ENCODE measurements at places on chromosomes 1 and 21. TPM values are rescaled to one million over a fixed set of nuclear protein-coding genes. Genes with fewer than 3 reads are reported as not detected.

PEA15 gene
- 63.4 TPM for total RNA-seq

TDRD5 gene
- not detected for total RNA-seq

- DNase-seq = no peak
- H3K4me1 ChIP-seq = no peaks in the 10 kb centered on the region
- no peak overlapping the region for H3K4me3 ChIP-seq
- no peaks in the 10 kb centered on the region for H3K27me3 ChIP-seq
- no peak overlapping the region for H3K27ac ChIP-seq
Measured at GRCh38 chr1:36843027-36843426, 191.3 kb downstream of the GRIK3 start.

KLHDC9 gene
- 0.39 TPM for total RNA-seq

PRR9 gene
- not detected for total RNA-seq

- H3K27ac ChIP-seq = no peak overlapping the region
- peak; percentile 66 for DNase-seq
- H3K4me1 ChIP-seq = no peaks in the 10 kb centered on the region
- H3K27me3 ChIP-seq = peaks cover 11% of the 10 kb centered on the region
- H3K4me3 ChIP-seq = no peak overlapping the region
Measured at GRCh38 chr21:39715804-39716397, 29.1 kb upstream of the IGSF5 start.

DNA sequence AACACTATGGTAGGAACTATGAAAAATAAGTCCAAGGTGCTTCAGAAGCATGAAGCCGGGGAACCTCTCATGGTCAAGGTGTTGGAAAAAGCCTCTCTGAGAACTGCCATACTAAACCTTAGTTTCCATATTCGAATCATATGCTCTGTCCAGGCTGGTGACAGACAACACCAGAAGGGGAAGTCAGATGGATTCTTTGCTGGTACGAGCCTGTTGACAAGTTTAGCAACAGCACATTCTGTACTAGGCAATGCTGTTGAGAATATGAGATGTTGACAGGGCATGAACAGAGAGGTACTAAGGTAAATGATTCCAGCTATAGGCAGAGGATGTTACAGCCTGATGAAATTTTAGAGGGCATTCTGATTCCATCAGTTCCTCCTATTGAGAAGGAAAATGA is 461.3 kb upstream of the ZRANB2 start:
- H3K4me3 ChIP-seq = no peak overlapping the region
- DNase-seq = no peak
- no peaks in the 10 kb centered on the region for H3K27me3 ChIP-seq
- no peak overlapping the region for H3K27ac ChIP-seq
- H3K36me3 ChIP-seq = no peaks in the 10 kb centered on the region

HLX gene
- 0.23 TPM for total RNA-seq

GRCh38 chr1:234396871-234397270 is 23.6 kb downstream of the COA6 start:
- H3K27ac ChIP-seq = peak overlapping the region; percentile 67
- H3K36me3 ChIP-seq = peaks cover 29% of the 10 kb centered on the region
- peaks cover 40% of the 10 kb centered on the region for H3K4me1 ChIP-seq
- DNase-seq = no peak
- H3K27me3 ChIP-seq = no peaks in the 10 kb centered on the region
- H3K4me3 ChIP-seq = no peak overlapping the region

- H3K4me3 ChIP-seq = no peak overlapping the region
- H3K27me3 ChIP-seq = peaks cover 4% of the 10 kb centered on the region
- H3K27ac ChIP-seq = no peak overlapping the region
- no peaks in the 10 kb centered on the region for H3K4me1 ChIP-seq
- no peaks in the 10 kb centered on the region for H3K36me3 ChIP-seq
- DNase-seq = no peak
Measured at GRCh38 chr1:227357171-227357926, 39.1 kb upstream of the CDC42BPA start.

- H3K27ac ChIP-seq = no peak overlapping the region
- DNase-seq = no peak
- no peak overlapping the region for H3K4me3 ChIP-seq
- H3K36me3 ChIP-seq = no peaks in the 10 kb centered on the region
- no peaks in the 10 kb centered on the region for H3K27me3 ChIP-seq
Measured at GRCh38 chr1:35860696-35861095, 22.3 kb upstream of the AGO1 start.

PLA2G2A gene
- total RNA-seq = not detected

MSH4 gene
- 0.21 TPM for total RNA-seq

GRCh38 chr1:237042526-237042891 is 525 bp downstream of the RYR2 start:
- H3K27me3 ChIP-seq = peaks cover 44% of the 10 kb centered on the region
- no peaks in the 10 kb centered on the region for H3K36me3 ChIP-seq
- H3K27ac ChIP-seq = no peak overlapping the region
- no peak for DNase-seq
- no peak overlapping the region for H3K4me3 ChIP-seq
- H3K4me1 ChIP-seq = peaks cover 16% of the 10 kb centered on the region

CCDC17 gene
- 1.0 TPM for total RNA-seq

DNA sequence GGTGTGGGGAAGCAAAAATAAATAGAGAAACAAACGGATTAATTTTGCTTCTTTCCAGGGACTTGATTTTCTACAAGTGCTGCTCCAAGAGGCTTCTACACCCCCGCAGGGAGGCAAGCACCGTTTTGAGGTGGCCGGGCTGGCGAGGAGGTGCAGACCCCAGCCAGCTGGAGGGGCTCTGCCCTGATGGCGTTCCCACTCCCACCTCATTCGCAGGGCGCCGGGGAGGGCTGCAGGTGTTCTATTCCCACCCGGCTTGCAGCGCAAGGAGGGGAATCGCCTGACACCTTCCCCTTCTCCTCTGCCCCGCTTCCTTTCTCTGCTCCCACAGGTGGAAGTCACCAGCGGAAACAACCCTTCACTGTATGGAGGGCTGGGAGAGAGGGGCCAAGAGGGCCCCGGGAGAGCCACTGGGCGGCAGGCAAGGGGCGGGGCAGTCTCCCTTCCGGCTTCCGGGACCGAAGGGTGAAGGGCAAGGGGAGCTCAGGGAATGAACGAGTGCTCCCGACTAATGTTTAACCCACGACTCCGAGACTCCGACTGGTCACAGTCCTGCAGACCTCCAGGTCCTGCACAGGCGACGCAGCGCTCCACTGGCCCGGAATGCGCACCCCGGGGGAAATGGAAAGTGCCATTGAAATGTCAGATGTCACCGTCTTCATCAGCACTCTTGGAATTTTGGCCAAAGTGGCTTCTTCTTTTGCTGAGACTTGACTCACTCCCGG is 29.1 kb downstream of the TEX35 start:
- no peaks in the 10 kb centered on the region for H3K27me3 ChIP-seq
- peak; percentile 64 for DNase-seq
- H3K27ac ChIP-seq = peak overlapping the region; percentile 85
- H3K4me3 ChIP-seq = peak overlapping the region; percentile 84

GRCh38 chr1:33606272-33606671 is 133.8 kb downstream of the ZSCAN20 start:
- H3K36me3 ChIP-seq = no peaks in the 10 kb centered on the region
- H3K4me3 ChIP-seq = no peak overlapping the region
- H3K27me3 ChIP-seq = peaks cover 3% of the 10 kb centered on the region
- no peak for DNase-seq
- H3K4me1 ChIP-seq = no peaks in the 10 kb centered on the region

DNA sequence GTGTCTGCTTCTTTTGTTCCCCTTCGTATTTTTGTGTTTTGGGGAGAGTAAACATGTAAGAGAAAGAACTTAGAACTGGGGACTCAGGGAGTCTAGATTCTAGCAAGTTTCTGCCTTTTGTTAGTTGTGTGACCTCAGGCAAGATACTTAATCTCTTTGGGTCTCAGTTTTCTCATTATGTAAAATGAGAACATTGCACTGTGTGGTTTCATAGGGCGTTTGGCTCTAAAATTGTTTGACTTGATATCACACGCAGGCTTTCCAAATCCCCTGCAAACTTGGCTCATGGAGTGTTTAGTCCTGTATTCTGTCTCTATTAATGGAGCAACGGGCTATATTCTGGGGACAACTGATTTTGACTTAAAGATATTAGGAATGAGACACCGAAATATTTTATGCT is 57.7 kb downstream of the NTNG1 start:
- H3K4me3 ChIP-seq = no peak overlapping the region
- peaks cover 3% of the 10 kb centered on the region for H3K27me3 ChIP-seq
- DNase-seq = no peak
- no peaks in the 10 kb centered on the region for H3K36me3 ChIP-seq

- peaks cover 48% of the 10 kb centered on the region for H3K4me1 ChIP-seq
- H3K36me3 ChIP-seq = peaks cover 49% of the 10 kb centered on the region
- H3K4me3 ChIP-seq = peak overlapping the region; percentile 88
- peak overlapping the region; percentile 69 for H3K27ac ChIP-seq
- no peak for DNase-seq
- H3K27me3 ChIP-seq = no peaks in the 10 kb centered on the region
Measured at GRCh38 chr1:226735576-226735975, 3.5 kb downstream of the ITPKB start.

- H3K4me3 ChIP-seq = no peak overlapping the region
- H3K4me1 ChIP-seq = no peaks in the 10 kb centered on the region
- no peaks in the 10 kb centered on the region for H3K36me3 ChIP-seq
- H3K27me3 ChIP-seq = no peaks in the 10 kb centered on the region
- DNase-seq = no peak
- no peak overlapping the region for H3K27ac ChIP-seq
Measured at GRCh38 chr21:34762786-34763185, 94.0 kb downstream of the CLIC6 start.

- no peak for DNase-seq
- H3K36me3 ChIP-seq = no peaks in the 10 kb centered on the region
- peaks cover 31% of the 10 kb centered on the region for H3K4me1 ChIP-seq
- H3K27me3 ChIP-seq = no peaks in the 10 kb centered on the region
- no peak overlapping the region for H3K4me3 ChIP-seq
Measured at GRCh38 chr1:66304128-66304527, 229.8 kb upstream of the SGIP1 start.

SPRR2E gene
- not detected for total RNA-seq

APOBEC4 gene
- total RNA-seq = not detected

DNA sequence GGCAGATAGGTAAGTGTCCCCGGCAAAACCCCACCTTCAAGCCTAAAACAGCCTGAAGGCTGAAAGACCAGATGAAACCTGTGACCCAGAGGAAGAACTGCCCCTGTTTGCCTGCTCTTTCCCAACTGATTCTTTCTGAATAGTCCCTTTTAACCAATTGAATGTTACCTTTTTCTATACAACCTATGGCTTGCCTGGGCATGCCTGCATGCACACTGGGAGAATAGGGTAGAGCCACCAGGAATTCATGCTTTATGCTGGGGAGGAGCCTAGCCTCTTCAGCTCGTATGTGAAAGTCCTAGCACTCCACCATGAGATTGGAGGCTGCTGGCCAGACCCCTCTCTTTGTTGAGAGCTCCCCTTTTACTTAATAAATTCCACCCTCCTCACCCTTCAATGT is 340.0 kb downstream of the PTBP2 start:
- H3K4me1 ChIP-seq = no peaks in the 10 kb centered on the region
- H3K27ac ChIP-seq = no peak overlapping the region
- no peaks in the 10 kb centered on the region for H3K36me3 ChIP-seq
- no peak overlapping the region for H3K4me3 ChIP-seq
- no peaks in the 10 kb centered on the region for H3K27me3 ChIP-seq

RNU1-4 gene
- total RNA-seq = 1,573 TPM

CEP350 gene
- 42.1 TPM for total RNA-seq

- H3K27me3 ChIP-seq = no peaks in the 10 kb centered on the region
- no peak for DNase-seq
- no peaks in the 10 kb centered on the region for H3K4me1 ChIP-seq
- H3K4me3 ChIP-seq = no peak overlapping the region
- no peak overlapping the region for H3K27ac ChIP-seq
Measured at GRCh38 chr1:16085522-16085921, 12.1 kb upstream of the FAM131C start.

DNA sequence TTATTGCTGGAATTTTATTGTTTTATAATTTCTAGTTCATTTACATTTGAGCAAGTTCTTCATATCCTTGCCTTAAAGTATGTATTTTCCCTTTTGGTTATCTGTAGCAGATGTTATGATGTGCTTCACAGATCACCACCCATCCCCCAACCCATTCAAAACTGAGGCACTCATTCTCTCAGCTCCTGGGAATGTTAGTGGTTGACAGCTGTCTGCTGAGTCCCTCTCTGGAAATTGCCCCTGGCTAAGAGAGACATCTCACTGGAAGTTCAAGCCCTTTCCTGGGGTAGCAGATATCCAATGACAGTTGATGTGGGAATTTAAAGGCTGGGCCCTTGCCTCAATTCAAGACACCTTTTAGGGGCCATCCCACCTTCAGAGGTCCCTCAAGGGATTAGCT is 4.3 kb upstream of the DPYD start:
- no peaks in the 10 kb centered on the region for H3K36me3 ChIP-seq
- DNase-seq = no peak
- no peak overlapping the region for H3K27ac ChIP-seq
- peaks cover 15% of the 10 kb centered on the region for H3K4me1 ChIP-seq
- H3K4me3 ChIP-seq = no peak overlapping the region
- no peaks in the 10 kb centered on the region for H3K27me3 ChIP-seq

GRCh38 chr1:75677443-75677842 is 47.1 kb upstream of the ACADM start:
- H3K4me1 ChIP-seq = no peaks in the 10 kb centered on the region
- no peak overlapping the region for H3K27ac ChIP-seq
- no peaks in the 10 kb centered on the region for H3K36me3 ChIP-seq

DNA sequence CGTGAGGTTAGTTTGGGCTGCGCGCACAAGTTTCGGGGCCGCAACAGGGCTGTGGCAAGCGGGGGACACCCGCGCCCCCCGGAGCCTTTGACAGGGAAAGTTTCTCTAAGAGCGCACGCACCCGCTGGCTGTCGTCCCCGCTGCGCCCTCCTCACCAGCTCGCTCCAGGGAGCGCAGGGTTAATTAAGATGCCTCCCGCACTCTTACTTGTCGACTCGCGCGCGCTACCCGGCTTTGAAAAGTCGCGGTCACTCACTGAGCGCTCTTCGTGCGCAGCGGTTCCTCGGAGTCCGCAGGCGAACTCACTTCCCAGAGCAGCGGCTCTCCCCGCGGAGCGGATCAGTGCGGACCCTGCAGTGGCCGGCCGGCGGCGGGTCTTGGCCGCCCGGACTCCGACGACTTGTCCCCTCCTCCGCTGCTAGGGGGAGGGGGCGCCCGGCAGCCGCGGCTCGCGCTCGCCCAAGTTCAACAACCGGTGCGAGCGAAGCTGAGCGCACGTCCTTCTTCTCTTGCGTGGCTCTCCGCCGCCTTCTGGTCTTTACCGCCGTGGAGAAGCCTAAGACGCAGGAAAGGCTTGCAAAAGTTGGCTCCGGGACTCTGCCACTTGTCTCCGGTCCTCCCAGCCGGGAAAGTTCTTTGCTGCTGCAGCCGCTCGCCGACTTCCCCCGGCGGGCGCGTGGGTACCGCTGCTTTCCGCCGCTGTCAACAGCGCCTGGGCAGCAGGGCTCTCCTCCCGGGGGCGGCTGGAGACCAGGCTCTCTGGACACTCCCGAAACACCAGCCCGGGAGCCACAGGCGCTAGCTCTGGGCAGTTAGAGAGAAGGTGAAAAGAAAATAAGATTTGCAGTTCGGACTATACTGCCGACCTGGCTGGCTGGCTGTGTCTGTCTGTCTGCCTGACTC is 506 bp downstream of the JUN start:
- DNase-seq = peak; percentile 70
- peak overlapping the region; percentile 91 for H3K27ac ChIP-seq
- H3K4me3 ChIP-seq = peak overlapping the region; percentile 79
- H3K4me1 ChIP-seq = peaks cover 17% of the 10 kb centered on the region

GRCh38 chr1:71649608-71650007 is 568.8 kb upstream of the ZRANB2 start:
- H3K27me3 ChIP-seq = no peaks in the 10 kb centered on the region
- DNase-seq = no peak
- H3K4me1 ChIP-seq = no peaks in the 10 kb centered on the region
- no peak overlapping the region for H3K27ac ChIP-seq
- no peaks in the 10 kb centered on the region for H3K36me3 ChIP-seq
- no peak overlapping the region for H3K4me3 ChIP-seq

Data from activated CD4-positive, alpha-beta T cell treated with anti-CD3 and anti-CD28 coated beads for 36 hours (primary cell).